C1 segment of cervical spinal cord (tissue), 14 donors: ENCODE measurements at places on chromosomes 1 and 21.
A peak's percentile ranks its signal among the peaks of the same experiment; 100 is the strongest.

- no peak for DNase-seq
These were observed 133.7 kb downstream of the SMYD2 start for GRCh38 chr1:214414691-214415090.

DNA sequence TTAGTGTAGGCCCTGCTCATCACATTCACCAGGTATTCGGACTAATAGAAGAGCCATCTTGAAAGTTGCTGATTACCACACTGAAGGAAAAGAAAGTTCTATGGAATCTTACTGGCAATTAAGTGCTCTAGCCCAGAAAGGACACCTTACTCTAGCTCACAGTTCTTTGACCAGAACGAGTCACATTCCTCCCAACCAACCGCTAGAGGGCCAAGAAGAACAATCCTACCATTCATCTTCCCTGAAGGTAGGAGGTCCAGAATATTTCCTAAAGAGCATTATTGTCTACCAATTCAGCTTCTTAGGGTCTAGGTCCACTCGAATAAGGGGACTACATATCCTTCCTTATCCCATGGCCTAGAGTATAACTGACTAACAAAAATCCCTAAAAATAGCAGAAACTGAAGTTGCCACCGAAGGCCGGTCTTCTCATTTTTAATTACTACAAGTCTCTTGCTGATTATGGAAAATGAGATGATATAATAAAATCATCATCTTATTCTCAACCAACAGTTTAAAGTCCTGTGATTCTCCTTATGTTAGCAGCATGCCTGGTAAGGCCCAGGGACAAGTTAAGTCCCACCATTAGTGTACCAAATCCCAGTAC lies 2.7 kb upstream of the FMO1 start:
- no peak for DNase-seq

- no peak for DNase-seq
These were observed 12.5 kb upstream of the WNT2B start for GRCh38 chr1:112496290-112496689.

GRCh38 chr21:33300701-33301631 lies 23.8 kb upstream of the IFNAR1 start:
- no peak for DNase-seq

DNA sequence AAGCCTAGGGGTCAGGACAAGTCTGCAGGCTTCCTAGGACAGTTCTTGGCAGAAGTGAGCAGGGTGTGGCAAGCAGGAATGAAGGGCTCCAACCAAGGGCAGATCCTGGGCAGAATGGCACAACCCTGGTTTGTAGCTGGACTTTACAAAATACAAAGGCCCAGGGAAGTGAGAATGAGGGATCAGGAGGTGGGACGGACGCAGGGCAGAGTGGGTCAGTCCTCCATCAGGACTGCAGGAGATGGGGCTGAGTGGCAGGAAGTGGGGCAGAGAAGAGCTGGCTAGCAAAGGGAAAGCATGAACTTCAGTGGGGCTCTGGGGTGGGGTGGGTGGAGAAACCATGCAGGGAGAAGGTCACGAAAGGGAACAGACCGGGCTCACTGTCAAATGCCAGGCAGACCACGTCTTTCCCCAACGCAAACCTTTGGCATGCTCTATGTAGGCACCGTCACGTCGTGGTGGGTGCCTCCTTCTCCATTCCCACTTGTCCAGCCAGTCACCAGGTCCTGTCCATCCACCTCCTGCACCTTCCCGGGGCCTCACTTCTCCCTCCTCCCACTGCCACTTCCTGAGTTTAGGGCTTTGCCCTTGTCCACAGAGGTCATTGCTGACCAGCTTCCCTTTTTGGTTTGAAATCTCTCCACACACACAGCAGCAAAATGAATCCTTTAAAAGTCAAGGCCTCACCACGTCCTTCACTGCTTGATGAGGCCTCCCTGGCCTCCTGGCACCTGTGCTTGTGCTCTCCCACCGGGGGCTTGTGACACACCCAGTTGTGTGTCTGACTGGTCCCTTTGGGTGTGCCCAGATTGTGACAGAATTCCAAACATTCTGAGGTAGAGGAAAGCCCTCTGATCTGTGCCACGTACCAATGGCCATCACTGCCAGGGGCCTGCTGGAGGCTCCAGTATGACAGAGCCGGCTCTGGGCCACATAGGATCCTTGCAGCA lies 8.7 kb upstream of the CLDN19 start:
- DNase-seq = no peak

DNA sequence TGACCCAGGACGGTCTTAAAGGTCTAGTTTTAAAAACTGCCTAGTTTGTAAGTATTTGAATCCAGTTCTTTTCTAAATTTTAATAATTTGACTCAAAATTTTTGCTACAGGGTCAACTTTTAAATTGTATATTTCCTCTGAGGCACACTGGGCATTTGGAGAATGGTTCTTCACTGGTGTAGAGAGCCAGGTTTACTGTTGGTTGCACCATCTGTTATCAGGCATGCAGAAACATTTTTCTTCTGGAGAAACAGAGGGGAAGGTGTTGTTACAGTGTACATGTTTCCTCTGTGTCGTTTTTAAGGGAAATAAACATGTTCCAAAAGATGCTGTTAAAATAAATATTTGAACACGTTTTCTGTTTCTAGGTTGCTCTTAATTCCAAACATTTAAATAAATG lies 39.0 kb upstream of the RWDD3 start:
- no peak for DNase-seq

GRCh38 chr1:65691152-65691900 lies 101.4 kb upstream of the PDE4B start:
- DNase-seq = peak; percentile 42

DNA sequence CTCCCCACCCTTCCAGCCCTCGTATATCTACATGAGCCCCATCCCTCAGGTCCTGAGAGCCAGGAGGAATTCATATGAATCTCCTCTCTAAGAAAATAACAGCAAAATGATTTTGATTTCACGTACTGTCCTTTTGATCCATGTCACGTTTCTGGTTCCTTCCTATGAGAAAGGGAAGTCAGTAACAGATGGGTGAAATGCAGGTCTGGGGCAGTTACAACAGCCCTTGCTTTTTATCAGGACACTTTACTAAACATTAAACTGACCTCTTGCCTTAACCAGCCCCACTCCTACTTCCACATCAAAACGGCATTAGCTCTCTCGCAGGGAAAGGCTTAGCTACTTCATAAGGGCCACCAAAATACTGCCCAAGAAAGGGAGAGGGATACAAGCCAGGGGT lies 59.0 kb downstream of the SPATA46 start:
- no peak for DNase-seq

GRCh38 chr1:70667494-70668170 lies 256.6 kb downstream of the CTH start:
- DNase-seq = no peak

DNA sequence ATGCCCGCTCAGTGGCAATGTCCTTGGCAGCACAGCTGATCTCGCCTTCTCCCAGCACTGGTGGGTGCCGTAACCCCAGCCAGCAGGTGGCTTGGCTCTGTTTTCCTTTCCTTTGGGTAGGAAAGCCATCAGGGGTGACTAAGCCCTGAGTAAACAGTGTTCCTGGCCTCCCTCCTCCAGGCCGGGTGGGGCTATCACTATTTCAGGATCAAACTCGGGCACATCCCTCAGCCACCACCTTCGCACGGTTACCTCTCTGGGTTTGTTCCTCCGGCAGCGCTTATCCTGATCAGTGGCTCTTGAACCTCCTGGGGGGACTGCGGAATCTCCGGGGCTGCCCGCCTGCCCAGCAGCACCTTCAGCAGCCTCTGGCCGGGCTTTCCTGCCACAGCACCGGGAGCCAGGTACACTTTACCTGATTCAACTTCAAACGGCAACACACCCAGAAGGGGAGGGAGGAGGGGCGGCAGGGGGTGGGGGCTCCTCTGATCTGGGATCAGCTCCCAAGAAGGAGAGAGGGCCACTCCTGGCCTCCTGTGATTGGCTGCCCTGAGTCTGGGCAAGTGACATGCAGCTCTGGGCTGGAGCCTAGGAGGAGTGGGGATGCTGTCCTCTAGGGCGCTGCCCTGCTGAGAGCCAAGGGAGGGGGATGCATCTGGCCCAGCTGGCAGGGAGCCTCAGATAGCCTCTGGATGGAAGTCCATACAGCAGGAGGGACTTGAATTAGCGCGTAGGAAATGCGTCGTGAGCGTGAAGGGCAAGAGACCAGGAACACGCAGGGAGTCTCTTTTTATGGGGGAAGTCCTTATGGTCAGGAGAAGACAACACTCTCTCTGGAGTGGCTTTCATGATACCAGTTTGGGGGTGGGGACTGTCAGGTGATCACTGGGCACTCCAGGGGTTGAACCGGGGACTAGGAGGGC lies at the start of gene ASCL5:
Gene ASCL5, minus strand, starts transcription at position 353 of the 923 bp plus-strand sequence. CDS start 11,812 bp downstream, outside the sequence.
- no peak for DNase-seq

- DNase-seq = no peak
These were observed 73.4 kb downstream of the BACE2 start for GRCh38 chr21:41241341-41241740.
